ENCODE measurements at places on chromosomes 4 and X. TPM values are rescaled to one million over a fixed set of nuclear protein-coding genes. Genes with fewer than 3 reads are reported as not detected.

CHRDL1 gene
- total RNA-seq = not detected

OPRPN gene
- not detected for total RNA-seq

LRP2BP gene
- 1.2 TPM for total RNA-seq

DRD5 gene
- not detected for total RNA-seq
